ENCODE measurements at places on chromosomes 1 and 21.

- DNase-seq: no peak
Observed at GRCh38 chr21:43974791-43975468, 37.2 kb upstream of the TRAPPC10 start.

DNA sequence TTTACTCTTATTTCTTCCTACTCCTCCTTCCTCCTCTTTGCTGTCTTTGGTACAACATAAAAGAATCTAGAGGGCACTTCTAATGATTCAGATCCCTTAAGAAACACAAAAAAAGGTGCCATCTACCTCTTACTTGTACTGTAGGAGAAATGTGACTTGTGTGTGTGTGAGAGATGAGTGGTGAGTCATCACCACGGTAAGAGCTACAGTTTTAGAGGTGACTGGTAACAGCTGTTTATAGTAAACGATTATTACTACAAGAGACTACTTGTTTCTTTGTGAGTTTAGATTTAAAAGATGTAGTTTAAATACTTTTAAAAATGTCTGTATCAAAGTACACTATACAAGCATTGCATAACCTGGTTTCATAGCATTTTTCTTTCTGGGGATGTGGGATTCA, 40.4 kb downstream of the SLC35D1 start:
- DNase-seq: no peak

- DNase-seq: no peak
Observed at GRCh38 chr1:231936983-231937775, 310.6 kb downstream of the DISC1 start.

- DNase-seq: no peak
Observed at GRCh38 chr1:203187304-203187685, 791 bp upstream of the CHI3L1 start.

- DNase-seq: no peak
Observed at GRCh38 chr1:111593403-111594305, 25.9 kb upstream of the RAP1A start.

- no peak for DNase-seq
Observed at GRCh38 chr1:23546897-23547584, 12.3 kb downstream of the ID3 start.

DNA sequence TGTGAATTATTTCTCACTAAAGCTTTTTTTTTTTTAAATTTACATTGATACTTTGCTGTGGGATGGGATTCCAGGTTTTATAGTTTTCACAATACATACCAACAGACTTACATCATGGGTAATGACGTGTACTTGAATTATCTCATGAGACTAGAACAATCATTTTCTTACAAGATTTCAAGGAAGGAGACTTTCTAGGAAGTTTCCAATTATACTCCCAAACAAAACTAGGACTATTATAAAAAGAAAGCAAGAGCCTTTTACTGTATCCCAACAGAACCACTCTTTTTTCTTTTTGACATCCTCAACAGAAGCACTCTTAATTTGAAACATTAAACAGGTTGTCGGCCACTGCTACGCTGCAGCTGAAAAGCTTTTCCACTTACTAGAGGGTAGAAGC, 48.7 kb downstream of the TESK2 start:
- DNase-seq: peak; percentile 41

DNA sequence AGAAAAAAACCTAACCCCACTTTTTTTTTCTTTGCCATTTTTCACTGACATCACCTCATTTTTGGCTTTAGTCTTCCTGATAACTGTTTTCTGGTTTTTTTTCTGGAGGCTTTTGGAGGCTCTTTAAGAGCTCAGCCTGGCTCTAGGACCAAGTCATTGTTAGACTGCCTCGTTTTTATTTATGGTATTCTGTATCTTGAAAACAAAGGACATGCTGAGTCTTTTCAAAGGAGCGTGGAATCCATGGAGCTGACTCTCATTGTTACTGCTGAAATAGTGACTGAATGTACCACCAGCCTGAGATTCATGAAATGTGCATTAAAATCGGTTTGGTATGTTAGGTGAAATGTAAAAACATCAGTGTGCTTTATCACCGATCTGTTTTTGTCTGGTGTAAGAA, 28.0 kb downstream of the RASAL2 start:
- DNase-seq: no peak

DNA sequence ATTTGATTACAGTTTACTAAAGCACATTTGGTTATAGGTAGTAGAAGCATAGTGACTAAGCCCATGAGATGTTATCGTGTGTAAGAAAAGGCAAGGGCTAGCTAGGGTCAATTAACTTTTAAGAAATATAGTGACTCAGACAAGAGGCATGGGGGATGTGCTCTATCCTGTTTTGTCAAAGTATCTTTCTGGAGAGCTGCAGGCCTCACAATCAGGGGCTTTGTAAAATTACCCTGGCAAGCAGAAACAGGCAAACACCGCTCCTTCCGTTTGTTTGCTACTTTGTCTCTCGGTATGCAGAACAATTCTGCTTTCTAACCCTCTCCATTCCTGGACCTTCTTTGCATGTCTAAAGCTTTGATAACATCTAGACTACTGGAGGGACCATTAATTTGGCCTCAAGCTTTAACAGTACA, 26.1 kb upstream of the ZNF697 start:
- DNase-seq: no peak

DNA sequence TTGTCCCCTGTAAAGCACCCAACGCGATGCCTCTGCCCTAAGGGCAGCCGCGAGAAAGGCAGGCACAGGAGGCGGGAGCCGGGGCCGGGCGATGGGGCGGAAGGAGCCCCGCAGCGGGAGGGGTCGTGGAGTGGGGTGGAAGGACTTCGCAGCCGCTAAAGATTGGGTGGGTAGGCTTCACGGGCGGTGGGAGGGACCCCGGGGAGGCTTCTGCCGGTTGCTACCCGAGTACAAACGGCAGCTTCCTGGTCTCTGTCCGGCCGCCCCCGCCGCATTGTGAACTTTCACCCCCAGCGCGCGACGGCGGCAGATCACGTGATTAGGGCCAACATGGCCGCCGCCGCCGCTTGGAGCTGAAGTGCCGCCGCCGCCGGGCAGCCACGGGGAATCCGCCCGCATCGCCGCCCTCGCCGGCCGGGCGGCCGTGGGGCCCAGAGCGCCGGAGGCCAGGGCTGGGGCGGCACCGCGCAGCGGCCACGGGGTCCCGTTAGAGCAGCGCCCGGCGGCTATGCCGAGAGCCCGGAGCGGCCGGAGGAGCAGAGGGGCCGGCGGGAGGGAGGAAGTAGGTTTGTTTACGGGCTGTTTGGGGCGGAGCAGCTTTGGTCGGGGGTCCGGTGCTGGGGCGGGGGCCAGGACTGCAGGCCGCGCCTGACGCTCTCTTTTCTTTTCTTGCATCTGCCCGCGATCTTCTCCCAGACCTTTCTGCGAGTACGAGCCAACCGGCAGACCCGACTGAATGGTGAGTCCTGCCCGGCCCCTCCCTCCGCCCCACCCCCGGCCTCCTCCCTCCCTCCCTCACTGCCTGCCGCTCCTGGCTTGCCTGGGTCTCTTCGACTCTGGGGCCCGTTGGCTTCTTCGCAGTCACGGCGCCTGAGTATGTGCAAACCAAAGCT, 42.4 kb downstream of the TMEM53 start:
- peak; percentile 53 for DNase-seq

DNA sequence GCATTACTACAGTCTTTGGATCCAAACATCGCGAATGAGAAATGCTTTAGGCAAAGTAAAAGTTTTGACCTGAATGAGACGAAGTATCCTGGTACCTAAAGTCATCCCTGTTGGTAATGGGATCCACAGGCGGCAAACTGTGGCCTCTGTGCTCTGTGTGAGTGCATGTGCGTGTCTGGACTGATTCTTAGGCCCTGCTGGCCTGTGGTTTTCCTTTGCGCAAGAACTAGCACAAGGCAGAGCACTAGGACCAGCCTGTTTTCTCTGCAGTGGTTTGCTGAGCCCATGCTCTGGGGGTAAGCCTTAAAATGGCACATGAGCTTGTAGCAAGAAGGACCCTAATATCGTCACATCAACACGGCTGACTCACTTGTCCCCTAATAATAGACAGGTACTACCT, 251.2 kb downstream of the DSCAM start:
- no peak for DNase-seq

- DNase-seq: no peak
Observed at GRCh38 chr1:205147191-205147835, 25.5 kb upstream of the RBBP5 start.

DNA sequence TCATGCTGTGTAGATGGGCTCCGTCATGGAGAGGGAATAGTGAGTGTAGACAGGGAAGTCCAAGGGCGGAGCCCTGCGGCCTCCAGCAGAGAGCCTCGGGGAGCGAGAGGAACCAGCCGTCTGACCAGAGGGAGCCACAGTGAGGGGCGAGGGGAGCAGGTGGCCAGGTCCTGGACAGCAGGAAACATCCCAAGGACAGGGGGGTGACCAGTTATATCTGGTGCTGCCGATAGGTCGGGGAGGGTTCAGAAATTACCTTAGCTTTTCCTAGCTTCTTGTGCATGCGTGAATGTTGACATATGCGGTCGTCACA, 46.5 kb downstream of the TRAPPC10 start:
- no peak for DNase-seq

DNA sequence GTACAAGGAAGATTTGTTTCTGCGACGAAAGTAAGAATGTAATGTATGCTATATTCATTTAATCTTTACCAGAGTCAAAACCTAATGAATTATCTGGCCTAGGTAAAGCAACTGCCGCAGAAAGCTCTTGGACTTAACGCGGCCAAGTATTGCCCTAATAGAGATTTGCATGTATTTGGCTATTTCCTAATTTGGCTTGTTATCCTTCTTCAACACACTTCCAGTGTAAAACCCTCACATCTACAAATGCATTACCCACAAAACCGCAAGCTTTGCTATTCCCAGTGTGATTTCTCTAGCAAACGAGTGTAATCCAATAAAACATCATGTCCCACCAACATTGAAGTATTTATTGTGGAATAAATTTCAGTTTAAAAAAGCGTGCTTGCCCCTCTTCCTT, 123.8 kb upstream of the LMO4 start:
- no peak for DNase-seq

DNA sequence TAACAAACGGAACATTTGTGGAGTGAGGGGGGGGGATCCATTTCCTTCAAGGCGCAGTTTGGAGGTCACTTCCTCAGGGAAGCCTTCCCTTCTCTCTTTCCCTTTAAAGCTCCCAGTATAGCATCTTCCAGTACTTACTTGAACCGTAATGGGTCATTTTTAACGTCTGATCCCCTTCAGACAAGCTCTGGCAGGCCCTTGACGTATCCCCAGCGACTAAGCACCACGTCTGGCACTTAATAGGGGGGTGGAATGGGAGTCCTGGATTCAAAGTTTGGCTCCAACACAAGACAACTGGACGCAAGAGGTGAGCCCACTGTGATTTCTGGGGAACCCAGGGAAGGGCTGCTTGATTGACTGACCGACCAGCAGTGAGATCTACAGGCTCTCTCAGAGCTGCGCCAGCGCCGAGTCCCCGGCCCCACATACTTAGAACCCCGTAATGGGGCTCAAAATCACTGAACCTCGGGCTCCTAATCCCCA, 441 bp downstream of the YARS1 start:
- no peak for DNase-seq

DNA sequence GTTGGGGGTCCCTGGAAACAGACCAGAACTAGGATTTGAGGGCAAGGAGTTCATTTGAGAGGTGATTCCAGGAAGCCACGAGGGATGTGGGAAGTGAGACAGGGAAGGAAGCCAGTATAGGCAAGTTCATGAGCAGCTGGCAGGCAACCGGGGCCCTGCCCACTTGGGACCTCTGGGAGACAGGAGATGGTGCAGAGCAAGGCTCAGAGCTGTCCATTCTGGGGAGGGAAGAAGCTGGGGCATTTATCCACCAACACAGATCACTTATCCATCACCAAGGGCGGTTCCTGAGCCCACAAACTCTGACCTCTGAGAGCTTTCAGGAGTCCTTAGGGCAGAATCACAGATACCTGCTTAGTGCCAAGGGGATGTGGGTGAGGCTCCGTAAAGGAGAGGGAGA, 16.8 kb downstream of the EDN2 start:
- DNase-seq: no peak

DNA sequence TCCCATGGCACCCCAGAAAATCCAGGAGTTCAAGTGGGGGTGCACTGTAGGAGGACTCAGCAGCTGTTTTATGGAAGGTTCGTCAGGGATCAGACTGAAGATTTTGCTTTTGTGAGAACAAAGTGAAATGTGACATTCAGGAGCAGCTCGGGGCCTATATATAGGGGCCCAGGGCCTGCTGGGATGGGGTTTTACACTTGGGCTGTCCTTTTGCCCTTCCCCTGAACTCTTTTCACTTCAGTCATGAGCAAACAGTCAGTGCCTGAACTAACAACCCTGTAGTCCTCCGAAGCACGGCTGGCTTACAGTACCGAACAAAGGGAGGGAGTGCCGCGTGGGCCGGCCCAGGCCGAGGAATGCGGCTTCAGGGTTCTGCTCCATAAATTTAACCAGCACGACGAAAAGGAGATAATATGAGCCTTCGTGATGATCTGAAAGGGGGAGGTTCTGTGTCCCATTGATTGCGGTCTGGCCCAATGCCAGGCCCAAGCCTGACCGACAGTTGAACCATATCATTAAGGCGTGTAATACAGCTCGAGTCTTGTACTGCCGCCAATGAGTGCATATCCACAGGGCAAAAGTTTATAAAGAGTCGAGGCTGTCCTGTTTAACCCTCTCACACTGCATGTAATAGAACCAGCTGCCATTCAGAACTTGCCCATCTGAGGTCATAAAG, 139.9 kb downstream of the DHRS3 start:
- DNase-seq: peak; percentile 71

GRCh38 chr1:234315588-234315987, 57.7 kb upstream of the COA6 start:
- DNase-seq: no peak

DNA sequence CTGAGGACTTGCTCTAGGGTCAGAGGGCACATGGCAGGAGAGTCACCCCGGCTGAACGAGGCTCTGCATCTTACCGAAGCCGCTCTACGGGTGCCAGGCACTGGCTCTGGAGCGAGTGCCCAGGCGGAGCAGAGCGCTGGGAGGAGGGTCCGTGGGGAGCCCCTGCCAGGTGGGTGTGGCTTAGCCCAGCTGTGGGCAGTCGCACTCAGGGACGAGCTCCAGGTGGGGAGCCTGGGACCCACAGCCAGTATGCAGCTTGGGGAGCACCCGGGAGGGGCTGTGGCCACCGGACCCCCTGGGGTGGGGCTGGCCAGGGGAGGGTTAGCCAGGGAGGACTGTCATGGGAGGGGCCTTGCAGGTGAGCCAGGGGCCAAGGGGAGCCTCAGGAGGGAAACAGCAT, 3.8 kb downstream of the AGRN start:
- no peak for DNase-seq

DNA sequence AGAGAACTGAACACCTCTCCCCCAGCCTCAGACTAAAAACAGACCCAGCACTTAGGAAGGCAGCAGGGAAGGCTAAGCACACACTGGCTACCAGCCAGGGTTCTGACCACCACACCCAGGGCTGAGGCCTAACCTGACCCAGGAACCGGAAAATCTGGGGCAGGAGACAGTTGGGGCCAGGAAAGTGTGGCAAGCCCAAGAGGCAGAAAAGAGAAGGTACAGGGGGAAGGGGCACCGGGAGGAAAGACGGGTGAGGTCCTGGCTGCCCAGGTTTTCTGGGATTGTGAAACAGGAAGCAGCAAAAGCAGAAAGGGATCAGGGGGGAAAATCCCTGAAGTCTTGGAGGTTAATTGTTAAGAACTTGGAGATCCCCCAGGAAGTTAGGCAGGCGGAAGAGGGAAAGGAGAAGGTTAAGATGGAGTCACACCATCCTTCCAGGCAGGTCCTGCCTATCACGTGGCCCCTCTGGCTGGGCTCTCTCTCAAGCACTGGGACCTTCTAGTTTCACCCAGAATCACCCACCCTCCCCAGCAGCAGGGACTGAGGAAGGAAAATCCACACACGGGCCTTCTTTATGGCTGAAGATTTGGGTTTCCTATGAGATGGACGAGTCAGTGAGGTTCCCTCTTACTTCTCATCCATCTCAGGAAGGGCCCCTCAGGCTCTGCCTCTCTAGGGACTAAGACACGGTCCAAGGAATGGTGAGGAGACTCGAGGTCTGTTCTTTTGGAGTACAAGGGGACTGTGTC, 2.6 kb downstream of the HDGF start:
- DNase-seq: no peak

Measured in pulmonary artery endothelial cell (primary cell).